ENCODE measurements at places on chromosomes 16 and 17.

GRCh38 chr17:79174905-79175856, 100.6 kb downstream of the ENGASE start:
- no peak for DNase-seq

- DNase-seq = no peak
These were observed 12.5 kb downstream of the DHODH start for GRCh38 chr16:72021043-72021442.

- DNase-seq = no peak
These were observed 24.4 kb downstream of the ABCC12 start for GRCh38 chr16:48131201-48131935.

DNA sequence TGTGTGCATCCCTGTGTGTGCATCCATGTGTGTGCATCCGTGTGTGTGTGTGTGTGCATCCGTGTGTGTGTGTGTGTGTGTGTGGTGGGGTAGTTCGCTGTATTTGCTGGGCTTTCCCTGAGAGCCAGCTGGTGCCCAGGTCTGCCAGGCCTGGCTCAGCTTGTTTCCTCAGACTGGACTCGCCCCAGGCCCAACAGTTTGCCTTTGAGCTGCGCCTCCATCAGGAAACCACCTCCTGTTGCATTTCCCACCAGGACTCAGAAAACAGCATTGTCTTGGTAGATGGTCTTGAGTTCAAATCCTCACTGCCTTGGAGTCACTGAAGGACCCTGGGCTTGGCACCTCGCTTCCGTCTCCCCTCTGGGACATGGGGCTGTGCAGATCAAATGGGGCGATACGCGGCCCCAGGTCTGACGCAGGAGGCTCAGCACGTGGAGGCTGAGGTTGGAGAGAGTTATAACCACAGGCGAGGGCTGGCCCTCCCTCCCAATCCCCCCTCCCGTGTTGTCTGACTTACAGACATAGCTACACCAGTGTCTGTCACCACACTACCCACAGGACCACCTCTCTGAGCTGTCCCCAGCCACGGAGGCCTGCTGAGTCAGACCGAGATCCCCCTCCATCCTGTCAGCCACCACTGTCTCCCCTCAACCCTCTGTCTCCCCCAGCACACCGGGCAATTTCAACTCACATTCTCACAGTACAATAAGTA, 4.7 kb downstream of the ITGAE start:
- DNase-seq = no peak

DNA sequence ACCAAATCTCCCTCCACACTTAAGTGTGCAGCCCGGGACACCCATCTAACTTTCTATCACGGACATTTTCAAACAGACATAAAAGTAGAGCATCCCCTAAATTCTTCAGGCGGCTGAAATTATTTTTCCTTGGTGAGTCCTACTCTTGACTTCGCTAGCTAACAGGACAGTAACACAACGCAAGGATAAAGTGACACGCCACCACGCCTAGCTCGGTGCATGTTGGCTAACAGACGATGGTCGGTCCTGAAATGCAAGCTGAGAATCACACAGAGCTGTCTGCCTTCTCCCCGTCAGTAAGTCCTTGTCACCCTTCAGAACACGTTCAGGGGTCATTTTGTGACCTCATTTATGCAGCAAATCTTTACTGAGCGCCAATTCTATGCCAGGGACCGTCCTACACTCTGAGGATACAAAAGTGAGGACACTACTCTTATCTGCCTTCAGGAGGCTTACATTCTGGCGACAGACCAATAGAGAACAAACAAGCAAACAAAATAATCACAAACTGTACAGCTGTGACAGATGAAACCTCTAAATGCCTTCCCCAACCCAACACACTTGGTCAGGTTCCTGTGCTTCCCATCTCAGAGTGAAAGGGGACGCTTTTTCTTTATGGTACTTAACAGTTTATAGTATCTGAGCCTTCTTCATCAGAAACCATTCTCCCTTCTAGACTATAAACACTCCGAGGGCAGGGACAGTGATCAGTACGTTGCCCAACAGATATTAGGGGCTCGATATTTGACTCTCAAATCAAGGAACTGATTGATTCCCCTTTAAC, 1.3 kb downstream of the NTAN1 start:
- DNase-seq = no peak

DNA sequence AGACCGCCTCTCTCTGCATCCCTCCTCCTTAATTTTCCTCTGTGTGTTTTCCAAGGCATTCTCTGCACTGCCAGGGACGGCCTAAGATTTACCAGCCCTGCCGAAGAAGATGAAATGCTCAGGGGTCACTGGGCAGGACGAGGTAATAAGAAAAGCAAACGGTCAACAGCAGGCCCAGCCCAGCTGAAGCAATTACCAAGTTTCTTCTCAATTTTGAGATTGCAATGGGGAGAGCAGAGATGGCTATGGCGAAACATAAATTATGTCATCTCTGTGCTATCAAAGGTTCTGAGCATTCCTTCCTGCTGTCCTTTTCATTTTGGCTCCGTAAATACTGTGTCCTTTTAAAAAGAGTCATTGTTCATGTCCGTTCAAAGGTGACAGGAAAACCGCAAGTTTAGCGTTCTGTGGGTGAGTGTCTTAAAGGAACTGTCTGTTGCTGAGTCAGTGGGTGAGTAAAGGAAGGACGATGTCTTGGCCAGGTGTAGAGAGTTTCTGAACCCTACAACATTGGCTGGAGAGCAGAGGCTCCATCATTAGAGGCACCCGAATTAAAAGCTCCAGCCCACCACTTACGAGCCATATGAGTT, 753.9 kb upstream of the EEF2KMT start:
- DNase-seq = no peak

DNA sequence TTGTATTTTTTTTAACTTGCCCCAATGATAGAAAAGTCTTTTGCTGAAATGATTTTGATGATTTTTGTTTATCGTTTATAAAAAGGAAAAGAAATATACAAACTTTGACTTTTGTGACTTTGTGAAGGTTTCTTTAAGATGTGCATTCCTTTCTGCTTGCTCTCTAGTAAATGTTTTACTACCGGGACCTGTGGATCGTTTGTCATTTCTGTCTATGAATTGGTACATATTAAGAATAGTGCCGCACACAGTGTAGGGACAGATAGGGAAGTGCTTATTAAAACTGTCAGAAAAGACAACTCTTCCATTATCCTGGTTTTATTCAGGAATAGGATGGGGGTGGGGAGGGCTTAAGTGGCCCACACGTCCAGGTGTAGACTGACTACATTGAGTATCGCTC, 8.1 kb upstream of the PSMC5 start:
- no peak for DNase-seq

- DNase-seq = no peak
These were observed 2.9 kb upstream of the TMEM231 start for GRCh38 chr16:75558846-75559401.

DNA sequence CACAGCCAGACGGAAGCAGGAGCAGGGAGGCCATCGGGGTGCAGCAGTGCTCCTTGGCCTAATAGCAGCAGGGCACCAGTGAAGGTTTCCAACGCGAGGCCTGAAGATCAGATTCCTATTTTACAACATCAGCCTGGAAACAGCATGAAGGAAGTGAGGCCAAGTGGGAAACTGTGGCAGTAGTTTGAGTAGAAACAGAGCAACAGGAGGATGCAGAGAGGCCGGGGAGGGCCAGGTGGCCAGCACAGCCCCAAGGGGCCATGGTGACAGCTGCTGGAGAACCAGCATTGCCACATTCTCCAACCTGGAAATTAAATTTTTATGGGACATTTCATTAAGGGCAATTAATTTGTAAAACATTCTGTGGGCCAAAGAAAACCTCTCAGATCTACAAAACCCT, 3.4 kb upstream of the ANKRD11 start:
- DNase-seq = no peak

Measured in cerebellar nuclear complex (tissue), 1 donor.